Activated T-helper 1 cell treated with Interleukin-2 at 50 U/mL for 16 hours (primary cell): ENCODE measurements at places on chromosomes 1 and 21.

DNA sequence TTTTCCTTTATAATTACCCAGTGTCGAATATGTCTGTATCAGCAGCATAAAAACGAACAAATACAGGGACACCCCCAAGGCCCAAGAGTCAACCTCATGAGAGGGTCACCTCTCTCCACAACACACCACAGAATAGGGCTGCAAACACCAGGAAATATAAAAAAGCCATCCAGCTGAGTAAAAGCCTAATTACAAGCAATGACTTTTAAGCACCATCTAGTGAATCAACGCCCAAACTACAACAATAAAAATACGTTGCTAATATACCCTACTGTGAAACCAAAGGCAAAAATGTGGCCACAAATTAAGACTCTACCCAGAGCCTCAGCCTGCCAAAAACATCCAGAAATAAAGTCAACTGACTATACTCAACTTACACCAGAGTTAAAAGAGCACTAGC is 817.9 kb upstream of the NEGR1 start:
- DNase-seq = no peak

DNA sequence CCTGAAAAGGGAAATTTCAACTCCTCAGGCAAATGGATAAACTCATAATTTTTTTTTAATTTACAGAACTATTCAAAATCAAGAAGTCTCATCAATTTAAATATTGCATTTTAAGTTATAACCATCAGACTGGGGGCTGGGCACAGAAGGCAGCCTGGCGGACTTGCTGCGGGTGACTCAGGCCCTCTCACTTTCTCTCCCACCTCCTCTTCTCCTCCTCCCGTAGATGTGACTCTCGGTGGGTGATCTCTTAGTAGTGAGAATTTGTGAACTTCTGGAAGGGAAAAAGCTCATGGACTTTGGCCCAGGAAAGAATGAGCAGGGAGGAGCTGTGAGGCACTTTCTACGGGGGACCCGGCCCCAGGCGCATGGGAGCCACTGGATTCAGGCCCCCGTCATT is 32.9 kb downstream of the CLIC6 start:
- DNase-seq = no peak

GRCh38 chr1:165632491-165632890 is 1.5 kb downstream of the MGST3 start:
- no peak for DNase-seq

DNA sequence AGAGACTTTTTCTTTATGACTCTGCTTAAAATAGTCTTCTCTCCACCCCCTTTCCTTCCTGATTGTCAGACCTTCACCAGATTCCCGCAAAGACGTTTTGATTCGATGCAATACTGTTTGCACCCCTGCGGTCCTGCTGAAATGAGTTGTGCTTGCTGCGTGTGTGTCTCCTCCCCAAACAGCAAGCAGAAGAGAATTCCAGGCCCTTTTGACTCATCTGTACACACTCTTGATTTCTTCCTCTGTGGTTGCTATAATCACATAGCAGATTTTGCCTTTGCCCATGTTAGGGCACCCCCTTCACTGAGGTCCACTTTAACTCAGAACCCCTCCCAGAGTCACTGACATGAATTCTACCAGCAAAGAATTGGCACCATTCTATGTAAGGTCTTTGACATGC is 136.5 kb downstream of the ZZZ3 start:
- no peak for DNase-seq

- DNase-seq = no peak
Observed at GRCh38 chr21:25967181-25967900, 203.2 kb downstream of the APP start.

DNA sequence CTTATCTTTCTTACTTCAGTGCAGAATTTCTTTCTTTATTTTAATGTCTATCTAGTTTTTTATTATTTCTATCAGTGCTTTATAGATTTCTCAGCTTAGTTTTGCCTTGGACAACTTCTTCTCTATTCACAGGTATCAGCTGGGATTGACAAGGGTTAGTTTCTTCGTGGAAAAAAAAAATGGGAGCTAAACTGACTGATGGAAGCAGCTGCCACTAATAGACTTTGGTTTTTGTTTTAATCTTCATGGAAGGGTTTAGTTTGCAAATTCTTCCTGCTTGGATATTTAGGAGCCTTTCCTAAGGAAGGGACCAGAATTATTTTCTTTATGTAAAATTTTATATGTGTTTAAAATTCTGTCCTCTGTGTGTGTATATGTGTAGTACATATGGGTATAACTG is 306.1 kb upstream of the FMN2 start:
- DNase-seq = no peak

GRCh38 chr1:152143150-152143887 is 15.7 kb downstream of the RPTN start:
- DNase-seq = no peak

DNA sequence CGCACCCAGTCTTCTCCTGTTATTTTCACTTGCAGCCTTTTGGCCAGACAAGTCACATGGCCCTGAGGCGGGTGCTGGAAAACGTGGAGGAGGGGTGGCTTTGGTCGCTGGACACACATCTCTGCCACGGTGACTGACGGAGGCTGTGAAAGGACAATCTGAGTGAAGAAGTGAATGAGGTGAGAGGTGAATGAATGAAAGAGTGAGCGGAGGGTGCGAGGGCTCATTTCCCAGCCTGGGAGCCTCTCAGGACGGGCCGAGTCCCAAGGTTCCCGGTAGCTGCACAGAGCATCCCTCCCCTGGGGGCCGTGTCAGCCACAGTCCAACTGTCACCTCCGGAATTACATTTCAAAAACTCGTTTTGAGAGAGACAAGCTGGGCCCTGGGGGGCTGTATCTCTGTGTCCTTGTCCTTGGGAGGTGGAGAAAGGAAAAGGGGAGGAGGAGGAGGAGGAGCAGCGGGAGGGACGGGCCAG is 89.6 kb downstream of the UBIAD1 start:
- DNase-seq = no peak

DNA sequence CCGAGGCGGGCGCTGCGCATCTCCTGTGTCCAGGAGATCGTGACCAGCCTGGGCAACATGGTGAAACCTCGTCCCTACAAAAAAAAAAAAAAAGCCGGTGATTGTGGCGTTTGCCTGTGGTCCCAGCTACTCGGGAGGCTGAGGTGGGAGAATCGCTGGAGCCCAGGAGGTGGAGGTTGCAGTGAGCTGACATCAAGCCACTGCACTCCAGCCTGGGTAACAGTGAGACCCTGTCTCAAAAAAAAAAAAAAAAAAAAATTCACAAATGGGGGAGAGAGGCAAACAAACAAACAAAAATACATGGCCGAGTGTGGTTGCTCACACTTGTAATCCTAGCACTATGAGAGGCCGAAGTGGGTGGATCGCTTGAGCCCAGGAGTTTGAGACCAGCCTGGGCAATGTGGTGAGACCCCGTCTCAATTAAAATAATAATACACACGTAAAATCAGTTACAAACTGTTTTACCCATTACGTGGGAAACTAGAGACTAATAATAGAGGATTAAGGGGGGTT is 758 bp downstream of the TATDN3 start:
- no peak for DNase-seq

GRCh38 chr1:107004421-107004820 is 52.1 kb upstream of the PRMT6 start:
- no peak for DNase-seq

DNA sequence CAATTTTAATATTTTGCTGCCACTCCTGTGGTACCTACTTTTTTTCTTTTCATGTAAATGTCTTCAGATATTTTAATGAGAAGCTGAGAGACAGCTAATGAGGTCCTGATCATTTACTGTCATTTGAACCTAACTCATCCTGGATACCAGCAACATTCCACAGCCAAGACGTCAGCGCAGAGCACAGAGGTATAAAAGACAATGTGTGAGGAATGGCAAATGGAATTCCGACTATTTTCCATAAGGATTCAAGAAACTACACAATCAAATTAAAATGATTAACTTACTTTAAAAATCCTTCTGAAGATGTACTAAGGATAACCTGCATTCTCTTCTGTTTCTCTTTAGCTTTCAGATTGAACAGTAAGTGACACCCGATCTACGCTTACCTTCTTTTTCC is 38.8 kb downstream of the HEATR1 start:
- DNase-seq = no peak

GRCh38 chr1:19596065-19596713 is 47.9 kb upstream of the NBL1 start:
- DNase-seq = peak; percentile 2

GRCh38 chr1:47031585-47031984 is 8.1 kb downstream of the CYP4X1 start:
- DNase-seq = no peak

DNA sequence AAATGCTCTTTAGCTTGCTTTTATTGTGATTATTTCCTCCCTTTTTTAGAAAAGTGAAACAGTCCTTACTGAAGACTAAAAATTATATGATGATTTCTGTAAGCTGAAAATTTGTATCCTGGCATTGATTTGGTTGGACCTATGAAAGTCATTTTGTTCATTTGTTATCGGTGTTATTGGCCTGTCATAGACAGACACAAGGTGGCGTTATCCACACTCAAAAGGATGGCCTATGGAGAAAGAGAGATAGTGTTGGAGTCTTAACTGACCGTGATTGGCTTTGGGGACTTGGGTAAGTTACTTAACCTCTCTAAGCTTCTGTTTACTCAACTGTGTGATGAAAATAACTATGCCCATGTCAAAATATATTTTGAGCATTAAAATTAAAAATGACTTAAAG is 203.6 kb upstream of the CHODL start:
- DNase-seq = no peak

GRCh38 chr1:85975912-85976371 is 180.6 kb downstream of the COL24A1 start:
- DNase-seq = no peak

GRCh38 chr1:213512316-213512715 is 461.3 kb downstream of the RPS6KC1 start:
- DNase-seq = no peak

DNA sequence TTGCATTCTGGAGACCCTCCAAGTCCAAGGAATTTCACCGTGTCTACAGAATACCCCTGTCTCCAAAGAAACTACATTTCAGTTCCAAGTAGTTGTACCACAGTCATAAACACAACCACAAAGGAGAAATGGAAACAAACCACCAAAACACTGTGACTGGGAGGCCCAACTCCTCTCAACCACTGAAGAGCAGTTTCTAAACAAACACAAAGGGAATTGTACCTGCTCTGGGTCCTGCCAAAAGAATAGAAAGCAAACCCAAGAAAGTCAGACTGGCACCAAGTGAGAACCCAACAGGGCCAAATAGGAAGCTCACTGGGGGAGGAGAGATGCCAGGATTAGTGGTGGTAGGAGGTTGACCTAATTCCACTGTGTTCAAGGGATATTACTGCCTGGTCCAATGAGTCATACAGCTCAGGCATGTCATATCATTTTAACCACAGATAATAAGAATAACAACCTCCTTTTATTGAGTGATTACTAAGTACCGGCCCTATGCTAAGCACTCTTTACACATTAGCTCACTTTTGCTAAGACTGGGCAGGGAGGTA is 123.9 kb upstream of the PPP2R5A start:
- no peak for DNase-seq

- DNase-seq = no peak
Observed at GRCh38 chr1:22319608-22320007, 132.0 kb upstream of the ZBTB40 start.

DNA sequence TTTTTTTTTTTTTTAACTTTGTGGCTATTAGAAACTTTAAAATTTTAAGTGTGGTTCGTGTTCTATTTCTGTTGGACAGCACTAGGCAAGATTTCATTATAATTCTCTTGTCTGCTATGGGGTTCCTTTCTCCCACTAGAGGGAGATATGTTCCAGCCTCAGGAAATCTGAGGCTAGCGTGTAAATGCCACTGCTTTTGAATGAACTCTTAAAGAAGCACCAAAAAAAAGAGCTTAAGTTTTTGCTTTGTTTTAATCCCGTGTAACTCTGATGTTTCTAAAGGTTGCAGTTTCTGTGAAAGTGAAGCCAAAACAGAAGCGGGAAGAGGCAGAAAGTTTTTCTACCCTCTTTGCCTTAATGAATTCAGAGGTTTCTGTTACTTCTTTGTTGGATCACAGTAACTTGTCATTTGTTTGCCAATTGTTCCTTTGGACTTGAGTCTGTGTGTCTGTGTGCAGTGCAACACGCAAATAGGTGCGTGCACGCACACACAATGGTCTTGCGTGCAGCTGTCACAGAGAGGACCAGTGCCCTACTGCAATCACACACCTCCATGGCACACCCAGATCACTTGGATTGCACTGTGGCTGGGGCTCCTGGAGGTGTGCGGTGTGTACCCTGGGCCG is 32.3 kb downstream of the HHAT start:
- DNase-seq = no peak

- DNase-seq = no peak
Observed at GRCh38 chr1:227798078-227798802, 17.2 kb upstream of the PRSS38 start.

DNA sequence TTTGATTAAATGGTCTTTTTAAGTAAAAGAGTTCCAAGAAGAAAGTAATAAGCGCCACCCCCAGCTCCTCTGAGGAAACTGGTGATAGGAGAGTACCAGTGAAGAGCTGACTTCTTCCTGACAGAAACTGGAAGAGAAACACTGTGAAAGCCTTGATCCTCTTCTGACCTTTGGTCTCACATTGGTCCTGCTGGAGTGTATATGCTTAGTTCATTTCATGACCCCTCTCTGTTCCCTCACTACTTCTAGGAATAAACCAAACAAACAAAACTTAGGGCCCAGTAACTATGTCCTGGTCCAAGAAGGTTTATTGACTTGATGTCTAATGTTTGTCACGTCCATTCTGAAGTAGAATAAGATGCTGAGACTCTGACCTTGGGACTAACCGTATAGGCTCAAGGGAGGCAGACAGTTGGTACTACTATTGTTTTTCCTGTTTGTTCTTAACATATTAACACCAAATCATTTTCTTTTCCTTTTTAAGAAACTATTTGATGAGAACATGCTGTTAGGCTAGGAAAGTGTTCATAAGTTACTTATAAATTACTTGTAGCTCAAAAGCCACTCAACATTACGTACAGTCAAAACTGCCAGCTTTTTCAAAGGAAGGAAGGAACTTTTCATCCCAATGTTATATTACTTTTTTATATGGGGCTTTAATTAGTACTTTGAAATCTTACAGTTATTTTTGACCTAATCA is 57.9 kb downstream of the MIER1 start:
- DNase-seq = no peak

DNA sequence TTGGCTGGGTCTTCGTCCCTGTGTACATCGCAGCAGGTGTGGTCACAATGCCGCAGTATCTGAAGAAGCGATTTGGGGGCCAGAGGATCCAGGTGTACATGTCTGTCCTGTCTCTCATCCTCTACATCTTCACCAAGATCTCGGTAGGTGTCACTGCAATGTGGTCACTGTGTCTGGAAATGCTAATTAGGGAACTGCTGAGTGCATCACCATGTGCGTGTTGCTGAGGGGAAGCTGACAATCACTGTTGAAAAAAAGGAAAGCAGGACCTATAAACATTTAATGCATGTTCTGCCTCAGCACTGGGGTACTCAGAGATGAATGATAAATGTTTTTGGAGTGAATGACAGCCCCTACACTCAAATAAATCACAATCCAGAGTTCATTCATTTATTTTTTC is 6.8 kb downstream of the SLC5A9 start:
- DNase-seq = no peak
